Colonic mucosa (tissue), 4 donors: ENCODE measurements at places on chromosomes 13 and 19.

- no peak for DNase-seq
- H3K4me3 ChIP-seq: no peak overlapping the region
- no peak overlapping the region for H3K27ac ChIP-seq
- H3K4me1 ChIP-seq: peaks cover 11% of the 10 kb centered on the region
These were observed 8.8 kb downstream of the DDX39A start for GRCh38 chr19:14410091-14411051.

GRCh38 chr19:49716154-49716553 lies 25.2 kb downstream of the CPT1C start:
- no peaks in the 10 kb centered on the region for H3K4me1 ChIP-seq
- H3K27me3 ChIP-seq: no peaks in the 10 kb centered on the region
- H3K27ac ChIP-seq: no peak overlapping the region
- H3K4me3 ChIP-seq: no peak overlapping the region
- no peak for DNase-seq
- no peaks in the 10 kb centered on the region for H3K36me3 ChIP-seq

GRCh38 chr13:99953138-99953755 lies 18.3 kb downstream of the ZIC5 start:
- H3K4me3 ChIP-seq: no peak overlapping the region
- H3K36me3 ChIP-seq: no peaks in the 10 kb centered on the region
- H3K4me1 ChIP-seq: peaks cover 13% of the 10 kb centered on the region
- peaks cover 48% of the 10 kb centered on the region for H3K27me3 ChIP-seq

DNA sequence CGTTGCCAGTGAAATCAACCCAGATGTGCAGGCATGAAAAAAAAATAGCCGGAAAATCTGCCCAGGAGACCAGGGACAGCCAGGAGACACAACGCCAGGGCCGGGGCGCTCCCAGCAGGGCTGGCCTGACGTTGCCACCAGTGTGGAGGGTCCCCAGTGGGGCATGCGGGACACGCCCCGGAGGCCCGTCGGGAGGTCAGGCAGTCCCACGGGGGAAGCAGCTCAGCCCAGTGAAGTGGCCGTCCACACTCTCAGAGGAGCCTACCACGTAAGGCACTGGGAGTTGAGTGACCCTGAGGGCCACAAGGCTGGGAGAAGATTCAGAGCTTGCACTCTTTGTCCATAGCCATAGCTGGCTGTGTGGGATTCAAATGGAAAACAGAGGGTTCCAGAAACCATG lies 53.2 kb upstream of the GAS6 start:
- H3K4me1 ChIP-seq: no peaks in the 10 kb centered on the region
- no peaks in the 10 kb centered on the region for H3K27me3 ChIP-seq
- no peak overlapping the region for H3K4me3 ChIP-seq
- H3K36me3 ChIP-seq: no peaks in the 10 kb centered on the region
- H3K27ac ChIP-seq: no peak overlapping the region

DNA sequence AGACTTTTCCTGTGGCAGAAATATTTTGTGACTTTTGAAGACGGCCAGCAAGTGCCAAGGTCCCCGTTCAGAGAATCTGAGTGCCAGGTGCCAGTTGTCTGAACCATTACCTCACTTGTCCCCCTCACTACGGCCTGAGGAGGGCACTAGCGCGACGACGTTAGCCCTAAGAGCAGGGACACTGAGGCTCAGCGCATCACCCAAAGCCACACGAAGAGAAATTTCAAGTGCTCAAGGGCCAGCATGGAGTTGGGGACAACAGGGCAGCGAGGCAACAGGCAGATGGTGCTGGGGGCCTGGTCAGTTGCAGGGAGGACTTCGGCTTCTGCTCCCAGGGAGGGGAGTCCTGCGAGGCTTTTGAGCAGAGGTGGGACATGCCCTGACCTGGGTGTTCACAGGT lies 9.5 kb upstream of the TYK2 start:
- H3K36me3 ChIP-seq: peaks cover 12% of the 10 kb centered on the region
- no peak overlapping the region for H3K4me3 ChIP-seq
- DNase-seq: no peak
- no peaks in the 10 kb centered on the region for H3K4me1 ChIP-seq
